ENCODE measurements at places on chromosomes 13 and 19. TPM values are rescaled to one million over a fixed set of nuclear protein-coding genes. Genes with fewer than 3 reads are reported as not detected.
A peak's percentile ranks its signal among the peaks of the same experiment; 100 is the strongest.

DNA sequence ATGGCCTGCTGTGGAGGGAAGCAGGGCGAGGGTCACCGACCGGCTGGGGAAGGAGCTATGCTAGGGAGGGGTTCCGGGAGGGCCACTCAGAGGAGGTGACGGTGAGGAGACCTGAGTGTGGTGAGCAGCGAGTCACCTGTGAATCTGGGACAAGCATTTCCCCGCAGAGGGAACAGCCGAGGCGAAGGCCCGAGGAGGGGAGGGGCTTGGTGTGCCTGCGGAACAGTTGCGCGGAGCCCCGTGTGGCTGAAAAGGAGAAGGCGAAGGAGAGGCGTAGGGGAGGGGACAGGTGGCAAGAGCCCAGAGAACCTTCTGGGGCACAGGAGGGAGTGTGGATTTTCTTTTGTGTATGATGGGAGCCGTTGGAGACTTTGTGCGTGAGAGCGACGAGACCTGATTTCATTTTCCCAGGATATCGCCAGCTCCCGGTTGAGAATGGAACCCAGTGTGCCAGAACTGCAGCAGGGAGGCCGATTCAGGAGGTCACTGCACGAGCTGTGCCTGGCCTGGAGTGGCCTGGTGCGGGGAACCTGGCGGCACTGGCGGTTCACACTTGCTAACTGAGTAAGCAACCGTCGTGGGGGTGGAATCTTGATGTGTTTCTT, 117.7 kb upstream of the ZNF507 start:
- no peak for DNase-seq

GRCh38 chr13:109010912-109011311, 381.5 kb downstream of the MYO16 start:
- no peak for DNase-seq

- DNase-seq, result no peak
Measured at GRCh38 chr19:30733826-30734550, 361.8 kb downstream of the ZNF536 start.

DNA sequence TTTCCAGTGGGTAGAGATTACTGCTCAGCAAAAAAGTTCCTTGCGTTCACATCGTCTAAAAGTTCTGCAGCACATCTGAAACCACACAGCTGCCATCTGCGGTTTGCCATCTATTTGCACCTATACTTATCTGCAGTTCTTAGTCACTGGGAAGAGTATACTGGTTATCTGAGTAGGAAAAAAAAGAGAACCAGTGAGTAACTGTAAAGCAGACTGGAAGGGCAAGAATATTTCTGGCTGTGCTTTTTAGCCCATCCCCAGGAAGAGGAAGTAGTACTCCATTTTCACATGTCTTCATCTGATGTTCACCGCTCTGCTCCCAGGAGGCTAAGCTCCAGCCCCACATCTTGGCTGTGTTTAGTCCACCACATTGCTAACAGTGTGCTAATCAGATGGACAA, 35.6 kb downstream of the EFNB2 start:
- no peak for DNase-seq

DNA sequence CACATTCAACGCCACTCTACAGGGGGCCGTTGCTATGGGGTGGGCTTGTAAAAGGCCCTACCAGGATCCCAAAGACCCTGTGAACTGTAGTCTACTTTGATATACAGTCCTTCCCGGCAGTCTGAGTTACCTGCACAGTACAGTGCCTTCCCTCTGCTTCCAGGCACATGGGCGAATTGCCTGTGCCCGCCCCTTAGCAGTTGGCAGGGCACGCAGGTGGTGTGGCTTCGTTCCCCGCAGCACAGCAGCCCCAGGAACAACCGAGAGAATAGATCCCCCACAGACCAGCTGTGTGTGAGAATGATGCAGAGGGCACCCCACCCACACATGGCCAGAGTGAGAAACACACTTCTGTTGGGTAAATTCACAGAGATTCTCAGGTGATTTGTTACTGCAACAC, 60.6 kb downstream of the MRPL57 start:
- DNase-seq, result no peak

DNA sequence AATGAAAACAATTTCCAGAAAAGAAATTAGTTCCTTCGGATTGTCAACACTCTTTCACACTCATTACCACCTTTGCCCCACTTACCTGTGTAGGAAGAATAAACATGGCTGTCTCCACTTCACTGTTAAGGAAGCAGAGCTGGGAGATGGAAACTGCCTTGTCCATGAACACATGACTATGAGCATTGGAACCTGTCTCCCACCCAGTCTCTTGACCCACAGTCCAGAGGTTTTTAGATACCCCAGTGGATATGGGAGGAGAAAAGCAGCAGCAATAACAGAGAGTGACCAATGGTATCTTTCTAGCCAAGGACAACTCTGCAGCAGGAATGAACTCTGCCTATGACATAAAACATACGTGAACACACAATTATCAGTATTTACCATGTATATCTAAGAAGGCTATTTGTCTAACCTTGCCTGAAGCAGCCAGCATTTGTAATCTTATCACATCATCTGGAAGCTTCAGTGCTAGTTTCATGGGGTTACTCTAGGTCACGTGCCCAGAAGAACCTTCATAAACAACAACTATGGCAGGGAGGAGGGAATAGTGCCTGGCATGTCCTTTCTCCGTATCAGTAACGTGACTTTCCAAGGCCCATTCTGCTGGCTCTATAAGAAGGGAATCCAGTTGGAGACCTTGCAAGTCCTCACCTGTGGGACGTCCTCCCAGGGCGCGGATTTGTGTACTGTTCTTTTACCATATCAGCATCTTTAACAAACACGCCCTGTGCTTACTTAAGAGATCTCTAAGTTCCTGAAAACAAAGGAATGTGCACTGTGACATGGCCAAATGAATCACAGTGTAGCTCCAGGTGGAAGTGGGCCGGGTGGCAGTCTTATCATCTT, 221.8 kb upstream of the UBL3 start:
- DNase-seq, result no peak

DNA sequence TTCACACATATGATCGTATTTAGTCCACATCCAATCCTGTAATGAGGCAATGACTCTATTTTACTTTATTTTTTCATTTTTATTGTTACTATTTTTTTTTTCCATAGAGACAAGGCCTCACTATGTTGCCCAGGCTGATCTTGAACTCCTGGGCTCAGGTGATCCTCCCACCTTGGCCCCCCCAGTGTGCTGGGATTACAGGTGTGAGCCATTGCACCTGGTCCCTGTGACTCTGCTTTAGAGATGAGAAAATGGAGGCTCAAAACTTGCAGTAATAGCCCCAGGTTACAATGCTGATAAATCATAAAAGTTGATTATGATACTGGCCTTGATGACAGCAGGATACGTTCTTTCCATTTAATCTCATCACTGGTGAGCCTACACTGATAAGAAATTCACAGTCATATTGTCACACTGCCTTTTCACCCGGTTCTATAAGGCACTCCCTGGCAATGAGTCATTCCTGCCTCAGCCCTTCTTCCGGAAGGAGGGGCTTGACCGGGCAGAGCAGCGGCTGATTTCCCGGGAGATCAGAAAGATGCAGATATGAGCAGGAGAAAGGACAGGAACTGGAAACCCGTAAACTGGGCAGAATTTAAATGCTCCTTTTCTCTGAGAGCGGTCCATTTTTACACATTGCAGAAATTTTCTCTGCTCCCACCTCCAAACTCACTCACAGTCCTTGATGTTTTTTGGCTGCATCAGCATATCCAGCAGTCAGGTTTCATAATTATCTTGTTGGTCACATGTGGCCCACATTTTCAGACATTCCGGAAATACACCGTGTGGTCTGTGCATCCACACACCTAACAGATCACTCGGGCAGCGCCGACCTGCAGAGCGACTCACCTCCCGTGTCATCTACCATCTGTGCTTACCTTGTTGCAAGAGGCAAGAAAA, 616.4 kb downstream of the EFNB2 start:
- peak; percentile 8 for DNase-seq

- no peak for DNase-seq
Measured at GRCh38 chr19:1455002-1455335, 5.0 kb downstream of the APC2 start.

- no peak for DNase-seq
Measured at GRCh38 chr19:44003461-44004009, 778 bp downstream of the ZNF230 start.

DNA sequence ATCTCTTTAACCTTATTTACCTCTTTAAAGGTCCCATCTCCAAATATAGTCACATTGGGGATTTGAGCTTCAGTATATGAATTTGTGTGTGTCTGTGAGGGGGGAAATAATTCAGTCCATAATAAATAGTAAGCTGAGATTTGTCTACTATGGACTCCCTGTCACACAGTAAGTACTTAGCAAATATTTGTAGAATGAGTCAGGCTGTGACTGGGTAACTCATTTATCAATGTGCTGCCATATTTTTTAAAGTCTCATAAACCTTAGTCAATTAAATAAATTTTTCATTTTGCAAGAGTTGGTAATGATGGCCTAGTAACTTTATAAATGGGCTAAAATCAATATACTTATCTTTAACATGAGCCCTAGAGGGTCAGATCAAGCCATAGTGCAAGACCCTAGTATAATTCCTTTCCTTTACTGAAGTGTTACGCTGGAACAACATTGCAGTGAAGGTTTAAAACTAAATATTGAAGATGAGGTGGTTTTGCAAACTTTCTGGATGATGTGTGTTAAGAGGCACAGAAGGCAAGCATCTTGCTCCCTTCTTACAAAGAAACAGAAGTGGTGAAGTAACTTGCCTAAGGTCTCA, 305.1 kb downstream of the KCNRG start:
- no peak for DNase-seq

DNA sequence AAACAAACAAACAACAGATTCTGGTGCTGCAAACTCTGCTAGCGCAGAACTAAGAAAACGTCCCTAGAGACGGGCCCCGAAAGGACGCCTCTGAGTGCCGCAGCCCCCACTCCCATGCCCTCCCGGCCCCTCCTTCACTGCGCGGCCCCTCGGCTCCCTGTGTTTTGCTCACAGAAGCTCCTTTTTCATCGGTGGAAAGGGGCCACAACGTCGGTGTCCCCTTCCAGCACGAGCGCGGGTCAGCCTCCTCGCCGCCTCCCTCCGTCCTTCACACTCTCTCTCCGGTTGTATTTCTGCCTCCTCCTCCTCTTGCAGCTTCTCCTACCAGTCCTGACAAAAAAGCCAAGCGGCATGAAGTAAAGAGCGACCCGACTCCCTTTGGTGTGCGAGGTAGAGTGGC, 14.8 kb upstream of the F7 start:
- no peak for DNase-seq

DNA sequence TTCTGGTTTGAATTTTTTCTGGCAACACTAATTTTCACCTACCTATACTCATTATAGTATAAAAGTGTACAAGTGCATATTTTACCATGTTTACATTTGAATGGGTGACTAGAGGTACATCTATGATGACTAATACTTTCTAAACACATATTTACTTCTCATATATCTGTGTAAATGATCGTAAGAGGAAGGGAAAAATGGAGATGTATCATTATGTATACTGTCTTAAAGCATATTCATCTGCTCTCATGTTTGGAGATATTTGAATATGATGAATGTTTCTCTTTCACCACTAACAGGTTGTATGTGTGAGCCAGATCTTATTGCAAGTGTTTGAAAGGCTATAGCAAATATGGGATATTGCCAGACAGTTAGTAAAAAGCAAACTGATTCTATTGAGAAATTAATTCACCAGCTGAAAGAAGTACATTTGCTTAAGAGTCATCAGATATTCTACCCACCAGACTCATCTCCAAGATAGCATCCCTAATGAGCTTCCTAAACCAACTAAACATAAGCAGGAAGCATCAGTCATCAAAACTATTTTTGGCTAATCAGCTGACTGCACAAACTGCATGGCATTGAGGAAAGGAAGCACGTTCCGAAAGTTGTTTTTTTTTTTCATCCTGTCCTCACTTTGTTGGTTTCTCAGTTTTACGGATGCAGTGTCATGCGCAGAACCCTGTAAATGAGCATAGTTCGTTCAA, 738.2 kb downstream of the GPC5 start:
- DNase-seq, result no peak

- no peak for DNase-seq
Measured at GRCh38 chr13:72074663-72075062, 207.7 kb upstream of the DACH1 start.

GRCh38 chr13:76890021-76890420, 3.8 kb upstream of the KCTD12 start:
- DNase-seq, result no peak

- no peak for DNase-seq
Measured at GRCh38 chr19:1171755-1172352, 2.2 kb downstream of the SBNO2 start.

DNA sequence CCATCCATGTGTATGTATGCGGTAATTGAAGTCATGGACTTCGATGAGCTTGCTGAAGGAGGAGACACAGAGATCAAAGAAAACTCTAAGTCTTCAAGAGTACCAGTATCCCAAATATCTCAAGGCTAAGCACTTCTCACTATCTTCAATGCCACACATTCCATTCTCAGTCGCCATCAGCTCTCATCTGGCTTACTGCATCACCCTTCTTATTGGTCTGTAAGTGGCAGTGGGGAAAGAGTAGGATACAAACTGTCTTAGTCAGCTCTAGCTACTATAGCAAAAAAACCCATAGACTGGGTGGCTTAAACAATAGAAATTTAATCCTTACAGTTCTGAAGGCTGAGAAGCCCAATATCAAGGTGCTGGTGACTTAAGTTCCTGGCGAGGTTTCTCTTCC, 218.7 kb downstream of the POSTN start:
- DNase-seq, result no peak

- DNase-seq, result no peak
Measured at GRCh38 chr13:112693831-112694497, 4.1 kb downstream of the ATP11A start.

The S1PR5 gene
- 3.4 TPM for total RNA-seq

The LGALS4 gene
- total RNA-seq, result 3.9 TPM

The OLFM4 gene
- total RNA-seq, result not detected

The GAPDHS gene
- total RNA-seq, result not detected

The RAB3A gene
- total RNA-seq, result 1.0 TPM

The ERFL gene
- 0.18 TPM for total RNA-seq

The CRB3 gene
- total RNA-seq, result 0.21 TPM

The PTPRH gene
- 42.8 TPM for total RNA-seq

The TEX29 gene
- not detected for total RNA-seq
